HuH-7.5 (cell line): ENCODE measurements at places on chromosomes 13 and 19.

- DNase-seq, result peak; percentile 16
Measured at GRCh38 chr13:29454931-29455481, 140.5 kb downstream of the SLC7A1 start.

DNA sequence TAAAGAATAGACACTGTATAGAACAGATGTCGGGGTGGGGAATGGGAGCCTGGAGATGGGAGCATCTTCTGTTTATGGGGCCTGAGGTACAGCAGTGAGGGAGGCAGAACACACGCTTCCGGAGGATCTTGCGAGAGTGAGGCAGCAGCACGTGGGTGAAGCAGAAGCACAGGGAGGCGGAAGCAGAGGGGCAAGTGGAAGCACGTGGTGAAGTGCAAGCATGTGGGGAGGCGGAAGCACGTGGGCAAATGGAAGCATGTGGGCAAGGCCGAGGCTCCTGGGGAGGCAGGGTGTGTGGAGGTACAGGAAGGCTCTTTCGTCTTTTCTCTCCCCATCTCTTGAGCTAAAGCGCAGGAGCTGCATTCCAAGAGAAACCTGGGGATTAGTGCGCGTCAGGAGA lies 198.4 kb downstream of the ATP8A2 start:
- no peak for DNase-seq

DNA sequence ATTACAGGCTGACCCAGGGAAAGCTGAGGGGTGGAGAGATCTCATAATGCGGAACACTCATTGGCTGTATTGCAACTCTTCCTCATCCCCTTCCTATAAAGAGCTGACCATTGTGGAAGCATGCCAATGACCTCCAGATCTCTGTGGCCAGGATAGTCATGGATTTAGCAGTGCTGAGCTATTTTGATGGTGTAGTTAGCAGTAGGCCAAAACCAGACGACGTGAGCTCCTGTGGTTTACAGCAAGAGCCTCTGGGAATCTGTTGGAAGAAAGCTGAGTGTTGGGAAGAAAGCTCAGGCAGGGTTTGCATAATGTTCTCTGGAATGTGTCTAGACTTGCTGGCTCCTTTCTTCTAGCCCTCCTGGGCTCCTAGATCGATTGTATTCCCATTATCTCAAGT lies 187.5 kb upstream of the GPC6 start:
- DNase-seq, result no peak

DNA sequence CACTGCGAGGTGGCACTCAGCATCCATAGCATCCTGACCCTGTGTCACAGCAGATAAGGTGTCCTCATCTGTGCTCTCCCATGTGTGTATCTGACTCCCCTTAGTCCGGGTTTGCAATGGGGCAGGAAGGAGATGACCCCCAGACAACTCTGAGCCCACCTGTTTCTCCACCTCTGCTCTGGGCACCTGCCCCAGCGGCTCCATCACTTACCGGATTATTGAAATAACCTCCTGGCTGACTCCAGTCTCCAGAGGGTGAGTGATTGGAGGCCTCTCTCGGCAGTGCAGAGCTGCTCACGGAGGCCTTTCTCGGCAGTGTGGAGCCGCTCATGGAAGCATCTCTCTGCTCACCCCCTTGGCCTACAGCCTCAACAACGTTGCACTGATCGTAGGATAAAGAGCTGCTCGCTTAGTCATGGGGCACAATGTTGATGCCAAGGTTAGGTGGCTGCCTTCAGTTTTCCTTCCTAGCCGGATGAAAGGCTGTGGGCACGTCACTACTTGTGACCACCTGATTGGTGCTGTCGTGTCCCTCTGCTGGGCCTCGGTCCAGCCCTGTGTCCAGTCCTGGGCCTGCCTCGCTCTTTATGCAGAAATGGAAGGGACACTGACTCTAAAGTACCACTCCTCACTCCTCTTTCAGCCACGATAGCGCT lies 67.6 kb downstream of the TEX29 start:
- DNase-seq, result no peak

- DNase-seq, result no peak
Measured at GRCh38 chr19:33394006-33394722, 20.7 kb downstream of the CEBPG start.

GRCh38 chr13:41674246-41674645 lies 216.9 kb downstream of the RGCC start:
- DNase-seq, result no peak

- peak; percentile 46 for DNase-seq
Measured at GRCh38 chr19:40754611-40755247, 3.7 kb downstream of the SNRPA start.

DNA sequence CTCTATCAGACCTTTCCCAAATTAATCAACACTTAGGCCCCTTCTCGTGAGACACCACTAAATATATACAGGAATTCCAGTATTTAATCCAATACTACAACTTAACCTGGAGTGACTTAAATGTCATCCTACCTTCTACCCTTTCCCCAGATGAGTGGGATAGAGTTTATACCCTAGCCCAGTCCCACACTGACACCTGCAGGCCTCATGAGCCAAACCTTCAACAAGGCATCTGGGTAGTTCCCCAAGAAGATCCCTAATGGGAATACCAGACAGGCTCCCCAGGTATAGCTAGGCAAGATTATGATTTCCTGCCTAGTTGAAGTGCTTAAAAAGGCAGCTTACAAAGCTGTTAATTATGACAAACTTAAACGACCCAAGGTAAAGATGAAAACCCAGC lies 15.9 kb downstream of the ZNF83 start:
- DNase-seq, result no peak

- no peak for DNase-seq
Measured at GRCh38 chr13:100334214-100334613, 245.3 kb downstream of the PCCA start.

- DNase-seq, result no peak
Measured at GRCh38 chr19:2054763-2055162, 3.7 kb upstream of the MKNK2 start.

DNA sequence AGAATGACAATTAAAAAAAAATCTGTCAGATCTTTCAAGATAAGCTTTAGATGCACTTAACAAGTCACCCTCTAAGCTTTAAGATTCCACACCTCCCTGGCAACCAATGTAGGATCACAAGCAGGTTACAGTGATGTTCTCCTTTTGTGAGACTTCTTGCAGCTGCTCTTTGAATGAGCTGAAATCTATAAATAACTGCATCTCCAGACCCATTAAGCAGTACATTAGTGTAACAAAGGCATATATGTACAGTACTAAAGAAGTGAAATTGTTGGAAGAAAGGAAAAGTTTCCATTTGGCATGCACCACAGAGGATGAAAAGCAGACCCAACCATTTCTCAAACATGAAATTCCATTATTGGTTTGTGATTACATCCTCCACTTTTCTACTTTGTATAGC lies 364.7 kb downstream of the ENOX1 start:
- no peak for DNase-seq

DNA sequence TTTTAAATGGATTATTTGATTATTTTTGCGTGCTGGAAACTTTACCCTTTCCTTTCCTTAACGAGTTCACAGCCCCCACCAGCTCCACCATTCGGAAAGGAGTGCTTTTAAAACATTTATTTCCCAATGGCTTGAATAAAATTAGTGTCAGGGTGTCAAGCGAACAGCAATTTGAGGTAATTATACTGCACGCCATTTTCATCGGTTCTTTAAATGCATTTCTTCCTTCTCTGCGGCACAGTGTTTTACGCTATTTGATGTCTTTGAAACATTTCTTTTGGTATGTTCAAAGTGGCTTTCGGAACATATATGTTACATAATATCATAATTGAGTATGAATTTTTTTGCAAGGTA lies 309 bp upstream of the SLITRK1 start:
- DNase-seq, result no peak

DNA sequence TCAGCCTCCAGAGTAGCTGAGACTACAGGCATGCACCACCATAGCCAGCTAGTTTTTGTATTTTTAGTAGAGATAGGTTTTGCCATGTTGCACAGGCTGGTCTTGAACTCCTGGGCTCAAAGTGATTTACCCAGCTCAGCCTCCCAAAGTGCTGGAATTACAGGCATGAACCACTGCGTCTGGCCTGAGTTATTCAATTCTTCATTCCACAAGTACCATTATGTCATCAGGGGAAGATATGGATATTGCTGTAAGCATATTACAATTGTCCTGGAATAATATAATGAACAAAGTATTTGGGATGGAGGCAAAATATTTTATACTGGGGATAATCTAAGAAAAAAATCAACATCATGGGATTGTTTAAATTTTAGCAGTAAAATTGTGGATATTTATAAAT lies 646.0 kb upstream of the SLITRK6 start:
- no peak for DNase-seq

- DNase-seq, result no peak
Measured at GRCh38 chr13:114015969-114016295, 42.1 kb upstream of the C13orf46 start.

DNA sequence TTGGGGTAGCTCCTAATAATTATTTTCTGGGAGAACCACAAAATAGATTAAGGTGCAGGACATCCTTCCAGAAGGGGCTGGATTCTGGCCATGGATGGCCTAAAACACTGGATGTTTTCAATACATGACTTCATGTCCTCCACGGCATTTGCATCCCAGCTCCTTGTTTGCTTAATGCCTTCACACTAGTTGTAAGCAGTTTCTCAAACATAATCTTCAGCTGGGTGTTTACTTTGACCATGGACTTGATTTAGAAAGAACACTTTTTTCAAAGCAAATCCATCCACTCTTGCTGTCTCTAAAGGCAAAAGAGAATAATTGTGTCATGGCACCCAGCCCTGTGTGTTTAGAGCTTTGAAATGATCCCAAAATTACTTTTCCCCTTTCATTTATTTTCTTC lies 82.5 kb upstream of the GSX1 start:
- DNase-seq, result no peak

DNA sequence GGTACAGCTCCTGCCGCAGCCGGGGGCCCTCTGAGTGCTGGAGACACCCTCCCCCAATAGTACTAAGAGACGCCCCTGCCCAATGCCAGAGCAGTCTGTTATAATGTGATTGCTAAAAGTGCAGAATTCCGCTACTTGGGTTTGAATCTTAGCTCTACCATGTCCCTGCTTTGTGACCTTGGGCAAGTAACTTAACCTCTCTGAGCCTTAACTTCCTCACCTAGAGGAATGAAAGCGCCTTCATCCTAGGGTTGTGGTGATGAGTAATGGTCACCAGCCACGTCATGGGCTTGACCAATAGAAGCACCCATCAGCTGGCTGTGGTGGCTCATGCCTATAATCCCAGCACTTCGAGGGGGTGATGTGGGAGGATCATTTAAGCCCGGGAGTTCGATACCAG lies 6.5 kb downstream of the PLEKHG2 start:
- DNase-seq, result no peak

- no peak for DNase-seq
Measured at GRCh38 chr13:78659732-78660494, 958 bp upstream of the OBI1 start.

- peak; percentile 64 for DNase-seq
Measured at GRCh38 chr19:13164343-13165161, 14.3 kb downstream of the IER2 start.

GRCh38 chr19:32350987-32351348 lies 5.6 kb downstream of the ZNF507 start:
- DNase-seq, result no peak

DNA sequence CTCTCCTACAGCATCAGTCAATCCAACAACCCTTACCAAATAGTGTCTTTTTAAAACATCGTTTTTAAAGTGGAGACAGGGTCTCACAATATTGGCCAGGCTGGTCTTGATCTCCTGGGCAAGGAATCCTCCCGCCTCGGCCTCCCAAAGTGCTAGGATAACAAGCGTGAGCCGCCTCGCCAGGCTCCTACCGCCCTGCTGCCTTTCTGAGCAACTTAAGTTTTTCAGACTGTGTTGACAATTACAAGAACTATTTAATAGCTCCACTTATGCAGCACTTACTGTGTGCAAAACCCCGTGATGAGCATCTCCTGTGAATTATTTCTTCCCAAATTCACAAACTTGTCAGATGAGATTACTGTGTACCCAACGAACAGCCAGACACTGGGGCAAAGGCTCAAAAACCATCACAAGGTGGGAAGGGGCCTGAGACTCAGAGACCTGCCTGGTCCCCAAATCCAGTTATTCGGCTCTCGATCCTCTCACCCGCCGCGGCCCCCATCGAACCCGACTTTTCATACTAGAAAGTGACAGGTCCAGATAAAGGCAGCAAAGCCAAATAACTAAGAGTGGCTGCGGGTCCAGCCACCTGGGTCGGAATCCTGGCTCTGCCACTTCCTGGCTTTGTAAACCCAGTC lies 581 bp downstream of the RPL18 start:
- no peak for DNase-seq

DNA sequence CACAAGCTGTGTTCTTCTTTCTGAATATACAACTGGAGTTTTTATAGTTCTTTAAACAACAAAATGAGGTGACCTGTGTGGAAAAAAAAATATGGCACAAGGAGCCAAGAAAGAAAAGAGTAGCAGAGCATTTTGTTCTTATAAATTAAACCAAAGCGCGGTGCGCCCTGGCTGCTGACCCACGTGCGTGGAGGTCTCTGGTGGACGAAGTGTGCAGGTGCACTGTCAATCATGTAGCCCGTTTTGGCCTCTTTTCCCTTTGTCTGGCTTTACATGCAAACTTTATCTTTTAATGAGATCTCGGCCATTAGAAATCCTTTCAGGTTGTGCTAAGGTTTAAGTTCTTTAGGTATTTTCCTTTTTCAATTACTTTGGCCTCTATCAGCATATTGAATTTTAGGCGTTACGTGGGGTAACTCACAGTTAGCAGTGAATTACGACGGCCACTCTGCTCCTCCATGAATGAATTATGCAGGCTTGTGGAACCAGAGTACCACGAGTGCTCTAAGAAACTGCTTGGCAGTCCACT lies 443.9 kb upstream of the SLC10A2 start:
- DNase-seq, result no peak

DNA sequence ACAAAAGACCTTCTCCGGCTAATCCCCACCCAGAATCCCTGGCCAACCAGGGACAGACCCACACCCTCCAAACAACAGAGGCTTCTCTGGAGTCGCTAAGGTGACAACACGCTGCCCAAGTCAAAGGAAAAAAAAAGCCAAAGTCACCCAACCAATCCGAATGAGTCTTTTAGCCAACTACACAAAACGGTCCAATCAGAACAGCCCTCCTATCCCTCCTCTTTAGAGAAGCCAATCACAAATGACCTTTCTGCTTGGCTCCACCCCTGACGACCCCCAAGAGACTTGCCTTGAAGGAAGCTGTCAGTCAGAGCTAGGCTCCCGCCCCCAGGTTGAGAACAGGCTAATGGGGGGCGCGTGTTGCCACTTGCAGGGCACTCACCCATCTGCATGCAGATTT lies 6.6 kb upstream of the FBXW9 start:
- peak; percentile 47 for DNase-seq

DNA sequence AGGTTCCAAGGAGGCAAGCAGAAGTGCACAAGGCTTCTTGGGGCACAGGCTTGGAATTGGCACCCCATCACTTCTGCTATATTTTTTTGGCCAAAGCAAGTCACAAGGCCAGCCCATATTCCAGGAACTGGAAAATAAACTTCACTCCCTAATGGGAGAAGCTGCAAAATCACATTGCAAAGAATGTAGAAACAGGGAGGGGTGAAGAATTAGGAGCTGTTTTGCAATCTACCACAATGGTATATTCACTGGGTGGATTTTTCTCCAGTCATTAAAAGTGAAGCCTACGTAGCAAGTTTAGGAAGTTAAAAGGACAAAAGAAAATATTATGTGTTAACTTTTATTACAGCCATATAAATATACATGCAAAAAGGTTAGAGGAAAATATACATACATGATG lies 464.8 kb downstream of the COG6 start:
- DNase-seq, result no peak

GRCh38 chr13:29125934-29126424 lies 305.8 kb downstream of the MTUS2 start:
- no peak for DNase-seq
